ENCODE measurements at places on chromosomes 12 and 14.

GRCh38 chr14:96204151-96205058 lies at the start of gene BDKRB2:
Gene BDKRB2 (plus strand): TSS chr14:96204839. CDS start chr14:96237108, 32,269 bp downstream.
- DNase-seq: peak; percentile 93

- DNase-seq: peak; percentile 28
These were observed 31.4 kb downstream of the CFAP251 start for GRCh38 chr12:121949648-121950397.

GRCh38 chr12:28032811-28033537 lies 60.4 kb upstream of the PTHLH start:
- no peak for DNase-seq

DNA sequence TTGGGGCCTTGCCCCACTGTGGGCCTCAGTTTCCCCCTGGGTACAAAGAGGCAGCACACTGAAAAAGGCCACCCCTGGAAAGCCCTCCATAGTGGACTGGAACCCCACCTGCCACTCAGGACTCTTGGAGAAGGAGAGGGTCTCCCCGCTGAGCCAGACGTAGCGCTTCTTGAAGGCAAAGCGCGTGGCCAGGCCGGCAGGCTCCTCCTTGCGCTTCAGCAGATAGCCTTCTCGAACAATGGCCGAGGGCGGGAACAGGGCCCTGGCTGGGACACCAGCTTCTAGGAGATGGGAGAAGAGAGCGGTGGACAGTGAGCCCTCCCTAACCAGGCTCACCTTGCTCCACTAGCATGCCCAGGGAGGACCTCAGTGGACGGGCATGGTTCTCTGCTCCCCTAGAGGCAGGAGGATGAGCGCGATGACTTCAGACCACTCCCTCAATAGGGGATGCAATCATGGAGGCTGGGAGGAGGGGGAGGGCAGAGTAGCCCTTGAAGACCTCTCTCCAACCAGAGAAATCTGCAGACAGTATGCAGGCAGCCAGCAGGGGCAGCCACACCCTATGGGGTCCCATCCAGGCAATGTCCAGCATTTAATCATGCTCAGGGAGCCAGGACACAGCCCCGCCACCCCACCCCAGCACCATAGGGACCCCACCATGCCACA lies 29.8 kb downstream of the RASAL1 start:
- peak; percentile 68 for DNase-seq

- peak; percentile 30 for DNase-seq
These were observed 43.9 kb downstream of the DIO3 start for GRCh38 chr14:101604935-101605780.

- peak; percentile 80 for DNase-seq
These were observed 97.1 kb downstream of the SCAF11 start for GRCh38 chr12:45893240-45893639.

All from endodermal cell (in vitro differentiated cells).